ENCODE measurements at places on chromosomes 7 and 10.

DNA sequence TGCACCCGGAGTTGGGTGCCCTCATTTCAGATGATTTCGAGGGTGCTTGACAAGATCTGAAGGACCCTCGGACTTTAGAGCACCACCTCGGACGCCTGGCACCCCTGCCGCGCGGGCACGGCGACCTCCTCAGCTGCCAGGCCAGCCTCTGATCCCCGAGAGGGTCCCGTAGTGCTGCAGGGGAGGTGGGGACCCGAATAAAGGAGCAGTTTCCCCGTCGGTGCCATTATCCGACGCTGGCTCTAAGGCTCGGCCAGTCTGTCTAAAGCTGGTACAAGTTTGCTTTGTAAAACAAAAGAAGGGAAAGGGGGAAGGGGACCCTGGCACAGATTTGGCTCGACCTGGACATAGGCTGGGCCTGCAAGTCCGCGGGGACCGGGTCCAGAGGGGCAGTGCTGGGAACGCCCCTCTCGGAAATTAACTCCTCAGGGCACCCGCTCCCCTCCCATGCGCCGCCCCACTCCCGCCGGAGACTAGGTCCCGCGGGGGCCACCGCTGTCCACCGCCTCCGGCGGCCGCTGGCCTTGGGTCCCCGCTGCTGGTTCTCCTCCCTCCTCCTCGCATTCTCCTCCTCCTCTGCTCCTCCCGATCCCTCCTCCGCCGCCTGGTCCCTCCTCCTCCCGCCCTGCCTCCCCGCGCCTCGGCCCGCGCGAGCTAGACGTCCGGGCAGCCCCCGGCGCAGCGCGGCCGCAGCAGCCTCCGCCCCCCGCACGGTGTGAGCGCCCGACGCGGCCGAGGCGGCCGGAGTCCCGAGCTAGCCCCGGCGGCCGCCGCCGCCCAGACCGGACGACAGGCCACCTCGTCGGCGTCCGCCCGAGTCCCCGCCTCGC, at the start of gene EGFR:
Gene EGFR (plus strand): TSS at position 657 of the 830 bp plus-strand sequence. CDS start 261 bp downstream, outside the sequence.
- DNase-seq, result peak; percentile 29

GRCh38 chr7:24870766-24871165, 109.2 kb downstream of the OSBPL3 start:
- DNase-seq, result no peak

DNA sequence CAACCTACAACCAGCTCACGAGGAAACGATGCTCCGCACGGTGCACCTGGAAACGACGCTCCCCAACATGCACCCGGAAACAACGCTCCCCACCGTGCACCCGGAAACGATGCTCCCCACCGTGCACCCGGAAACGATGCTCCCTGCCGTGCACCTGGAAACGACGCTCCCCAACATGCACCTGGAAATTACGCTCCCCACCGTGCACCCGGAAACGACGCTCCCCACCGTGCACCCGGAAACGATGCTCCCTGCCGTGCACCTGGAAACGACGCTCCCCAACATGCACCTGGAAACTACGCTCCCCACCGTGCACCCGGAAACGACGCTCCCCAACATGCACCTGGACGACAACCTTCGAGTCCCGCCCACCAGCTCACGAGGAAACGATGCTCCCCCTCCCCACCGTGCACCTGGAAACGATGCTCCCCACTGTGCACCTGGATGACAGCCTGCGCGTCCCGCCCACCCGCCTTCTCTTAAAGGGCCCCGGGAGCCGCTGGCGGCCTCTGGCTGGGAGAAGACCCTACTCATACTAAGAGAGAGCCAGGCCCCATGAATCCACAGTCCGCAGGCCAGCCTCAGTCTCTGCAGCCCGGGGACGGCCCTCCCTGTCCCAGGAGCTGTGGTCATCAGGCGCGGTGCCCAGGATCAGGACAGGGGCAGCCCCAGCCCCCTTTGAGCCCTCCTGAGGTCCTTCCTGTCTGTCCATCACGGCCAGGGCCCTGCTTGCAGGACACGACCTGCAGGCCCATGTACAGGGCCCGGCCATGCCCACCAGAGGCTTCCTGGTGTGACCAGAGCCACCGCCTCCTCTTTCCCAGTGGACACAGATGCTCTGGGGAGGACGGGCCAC, 98.3 kb downstream of the PDGFA start:
- DNase-seq, result no peak

DNA sequence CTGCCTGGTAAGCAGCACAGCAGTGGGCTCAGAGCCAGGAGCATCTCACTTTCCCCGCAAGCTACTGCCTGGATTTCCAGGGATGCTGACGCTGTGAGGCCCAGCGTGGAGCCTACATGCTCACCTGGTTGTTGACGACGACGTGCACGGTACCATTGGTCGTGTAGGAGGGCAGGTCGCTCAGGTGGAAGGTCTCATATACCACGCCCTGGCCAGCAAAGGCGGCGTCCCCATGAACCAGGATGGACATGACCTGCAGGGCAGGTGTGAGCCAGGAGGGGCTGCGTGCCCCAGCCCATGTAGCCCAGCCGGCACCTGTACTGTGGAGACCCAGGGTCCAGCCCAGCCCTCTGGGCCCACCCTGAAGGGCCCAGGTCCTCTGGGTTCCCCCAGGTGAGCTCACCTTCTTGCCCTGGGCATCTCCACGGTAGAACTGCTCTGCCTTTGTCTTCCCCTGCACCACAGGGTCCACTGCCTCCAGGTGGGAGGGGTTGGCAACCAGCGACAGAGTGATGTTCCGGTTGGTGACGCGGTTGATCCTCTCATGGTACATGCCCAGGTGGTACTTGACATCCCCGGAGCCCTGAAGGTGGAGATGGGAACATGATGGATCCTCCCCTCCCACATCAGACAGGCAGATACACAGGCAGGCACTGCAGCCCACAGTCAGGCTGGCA, 15.4 kb downstream of the OGDHL start:
- no peak for DNase-seq

GRCh38 chr7:22150221-22150620, 204.5 kb upstream of the CDCA7L start:
- DNase-seq, result no peak

DNA sequence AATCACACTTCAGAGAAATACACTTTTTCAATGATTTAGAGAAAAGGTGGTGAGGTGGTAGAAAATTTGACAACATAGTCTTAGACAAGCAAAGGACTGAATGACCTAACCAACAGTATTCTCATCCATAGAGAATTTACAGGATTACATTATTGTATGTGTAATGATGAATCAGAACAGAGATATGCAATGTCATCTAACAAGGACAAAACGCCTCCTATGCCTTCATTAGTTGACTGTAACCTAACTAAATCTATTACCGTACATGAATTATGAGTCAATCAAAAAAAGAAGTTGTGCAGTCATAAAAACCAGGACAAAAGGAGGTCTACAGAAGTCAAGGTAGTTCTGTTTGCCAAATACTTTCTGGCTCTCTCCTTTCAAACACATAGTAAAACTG, 66.5 kb downstream of the RAB11FIP2 start:
- no peak for DNase-seq

DNA sequence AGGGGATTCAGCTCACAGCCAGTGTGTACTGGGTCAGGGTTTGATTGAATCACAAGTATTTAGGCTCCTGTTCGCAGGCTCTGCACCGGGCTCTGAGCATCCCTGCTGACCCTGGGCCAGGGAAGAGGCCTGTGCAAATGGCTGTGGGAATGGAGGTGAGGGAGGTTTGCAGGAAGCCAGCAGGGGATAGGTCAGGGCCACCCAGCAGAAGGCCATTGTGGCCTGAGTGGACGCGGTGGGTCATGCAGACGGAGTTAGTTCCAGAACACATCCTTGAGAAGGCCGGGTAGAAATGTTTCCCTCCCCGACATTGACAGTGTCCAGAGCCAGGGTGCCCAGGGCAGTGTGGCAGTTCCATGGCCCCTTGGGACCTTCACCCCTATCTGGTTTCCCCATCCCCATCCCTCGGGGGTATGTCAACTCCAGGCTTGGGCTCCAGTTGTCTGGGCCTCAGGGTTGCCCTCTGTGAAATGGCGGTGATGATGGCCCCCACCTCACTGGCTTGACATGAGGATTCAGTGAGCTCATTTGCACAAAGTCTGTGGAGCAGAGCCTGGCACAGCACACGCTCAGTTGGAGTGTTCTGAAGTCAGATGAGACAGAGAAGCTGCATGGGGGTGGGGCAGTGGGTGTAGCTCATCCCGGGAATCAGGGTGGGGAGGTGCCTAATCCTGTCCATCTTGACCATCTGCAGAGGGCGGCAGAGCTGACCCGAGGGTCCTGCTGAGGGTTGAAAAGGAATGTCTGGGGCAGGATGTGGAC, 107.6 kb downstream of the ADCY1 start:
- no peak for DNase-seq

GRCh38 chr7:159177284-159177953, 32.8 kb upstream of the VIPR2 start:
- DNase-seq, result no peak

Measured in cortex of kidney (tissue), 1 donor.